Activated CD4-positive, alpha-beta memory T cell treated with anti-CD3 and anti-CD28 coated beads, Interleukin-2, amount 10 ng/mL, durations not matched to agents 7 days and 5 days (primary cell): ENCODE measurements at places on chromosomes 11 and 22. TPM values are rescaled to one million over a fixed set of nuclear protein-coding genes. Genes with fewer than 3 reads are reported as not detected.

GRCh38 chr11:76317296-76317695 lies 63.6 kb downstream of the THAP12 start:
- H3K27ac ChIP-seq, result no peak overlapping the region
- no peak for DNase-seq
- peaks cover 28% of the 10 kb centered on the region for H3K27me3 ChIP-seq
- H3K4me3 ChIP-seq, result no peak overlapping the region

- no peaks in the 10 kb centered on the region for H3K36me3 ChIP-seq
These were observed 125.3 kb upstream of the MTNR1B start for GRCh38 chr11:92844197-92844596.

GRCh38 chr11:58059007-58059350 lies 28.2 kb downstream of the OR6Q1 start:
- no peaks in the 10 kb centered on the region for H3K27me3 ChIP-seq
- H3K27ac ChIP-seq, result no peak overlapping the region
- H3K4me1 ChIP-seq, result no peaks in the 10 kb centered on the region
- DNase-seq, result no peak
- H3K36me3 ChIP-seq, result no peaks in the 10 kb centered on the region
- H3K4me3 ChIP-seq, result no peak overlapping the region

GRCh38 chr11:118305726-118306125 lies 1.2 kb downstream of the CD3E start:
- peak overlapping the region; percentile 99 for H3K4me3 ChIP-seq
- peaks cover 63% of the 10 kb centered on the region for H3K4me1 ChIP-seq
- no peaks in the 10 kb centered on the region for H3K27me3 ChIP-seq
- peaks cover 56% of the 10 kb centered on the region for H3K36me3 ChIP-seq

DNA sequence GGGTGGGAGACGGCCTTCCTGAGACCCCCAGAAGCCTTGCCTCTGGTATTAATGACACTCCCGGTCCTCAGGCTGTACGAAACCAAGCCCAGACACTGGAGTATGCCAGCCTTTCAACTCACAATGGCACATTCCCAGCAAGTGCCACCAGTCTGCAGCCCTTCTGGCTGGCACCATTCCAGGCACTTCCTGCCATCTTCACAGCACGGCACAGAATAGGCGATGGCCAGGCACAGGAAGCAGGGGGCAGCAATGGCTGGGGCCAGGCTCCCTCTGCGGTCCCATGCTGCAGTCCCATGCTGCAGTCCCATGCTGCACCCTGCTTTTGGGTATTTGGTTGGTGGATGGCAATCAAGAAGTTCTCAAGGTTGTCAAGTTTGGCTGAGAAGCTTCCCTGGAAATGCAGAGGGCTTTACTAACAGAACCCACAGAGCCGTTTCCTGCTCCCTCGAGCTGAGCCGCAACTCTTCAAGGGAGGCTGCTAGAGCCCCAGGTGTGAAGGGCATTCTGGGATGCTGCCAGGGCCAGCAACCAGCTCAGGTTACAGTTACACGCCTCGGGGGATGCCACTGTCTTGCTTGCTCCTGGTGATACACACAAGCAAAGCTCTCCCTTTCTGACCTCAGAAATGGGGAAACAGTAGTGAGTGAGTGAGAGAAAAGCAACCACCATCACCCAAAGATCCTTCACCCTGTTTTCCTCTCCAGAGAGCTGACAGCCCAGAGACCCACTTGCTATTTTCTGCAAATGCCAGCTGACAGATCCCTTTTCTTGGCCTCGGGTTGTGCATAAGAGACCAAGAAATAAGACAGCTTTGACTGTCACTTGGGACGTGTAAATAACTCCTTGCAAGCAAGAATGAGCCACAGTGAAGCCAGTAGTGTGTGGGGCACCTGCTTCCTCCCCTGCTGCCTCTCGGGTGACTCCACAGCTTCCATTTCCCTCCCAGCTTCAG lies 23.9 kb downstream of the LRFN4 start:
- DNase-seq, result no peak
- no peaks in the 10 kb centered on the region for H3K36me3 ChIP-seq
- H3K4me1 ChIP-seq, result peaks cover 13% of the 10 kb centered on the region
- H3K27ac ChIP-seq, result no peak overlapping the region

DNA sequence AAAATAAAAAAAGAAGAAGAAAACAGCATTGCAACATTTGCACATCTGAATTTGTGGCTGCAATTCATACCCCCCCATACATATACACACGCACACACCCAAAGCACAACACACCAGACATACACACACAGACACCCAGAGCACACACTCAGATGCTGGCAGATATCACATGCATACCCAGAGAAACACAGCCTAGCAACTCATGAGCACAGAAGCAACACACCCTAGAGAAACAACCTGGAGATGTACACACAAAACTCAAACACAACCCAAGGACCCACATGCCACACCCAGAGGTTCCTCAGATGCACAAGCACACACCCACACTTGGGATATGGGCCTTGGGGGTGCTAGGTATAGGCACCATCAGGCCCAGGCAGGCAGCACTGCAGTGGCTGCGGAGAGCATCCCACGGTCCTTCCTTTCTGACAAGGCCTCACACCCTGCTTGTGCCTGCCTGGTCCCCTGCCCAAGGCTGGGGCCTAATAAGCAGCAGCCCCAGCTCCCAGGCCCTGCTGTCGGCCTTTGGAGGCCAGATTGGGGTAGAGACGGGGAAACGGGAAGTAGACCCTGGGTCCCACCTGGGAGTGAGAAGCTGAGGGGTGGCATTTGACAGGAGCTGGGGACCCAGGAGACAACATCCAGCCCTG lies 3.1 kb downstream of the CST6 start:
- H3K36me3 ChIP-seq, result no peaks in the 10 kb centered on the region
- H3K4me3 ChIP-seq, result no peak overlapping the region
- H3K27ac ChIP-seq, result no peak overlapping the region

PNPLA5 gene
- not detected for total RNA-seq

C11orf42 gene
- total RNA-seq, result not detected

OR52H1 gene
- not detected for total RNA-seq
